Calu3 (cell line): ENCODE measurements at places on chromosomes 1 and 21. TPM values are rescaled to one million over a fixed set of nuclear protein-coding genes. Genes with fewer than 3 reads are reported as not detected.

Gene ATP5PB
- total RNA-seq, result 149 and 157 TPM in 2 replicates

Gene NGF
- total RNA-seq, result not detected in 2 replicates

DNA sequence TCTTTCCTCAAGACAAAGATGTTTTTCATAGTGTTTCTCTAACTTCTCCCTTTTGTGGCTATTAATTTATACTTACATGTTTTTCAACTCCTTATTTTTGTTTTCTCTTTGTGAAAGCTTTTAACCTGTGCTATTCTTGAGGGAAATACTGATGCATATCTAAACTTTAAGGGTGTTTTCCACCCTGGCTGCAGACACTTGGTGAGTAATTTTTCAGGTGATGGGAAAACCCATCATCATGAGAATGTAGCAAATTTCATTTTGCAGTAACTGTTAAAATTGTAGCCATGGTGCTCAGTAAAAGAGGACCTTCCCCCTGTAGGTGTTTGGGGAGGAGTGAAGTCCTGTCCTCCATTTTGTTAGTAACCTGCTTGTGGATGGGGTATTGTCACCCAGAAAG, 124.2 kb downstream of the LIPI start:
- no peaks in the 10 kb centered on the region for H3K4me1 ChIP-seq
- no peaks in the 10 kb centered on the region for H3K36me3 ChIP-seq
- DNase-seq, result no peak
- H3K27me3 ChIP-seq, result no peaks in the 10 kb centered on the region
- H3K4me3 ChIP-seq, result no peak overlapping the region
- no peak overlapping the region for H3K27ac ChIP-seq

Gene ATAD3C
- total RNA-seq, result 0.29 and 0.45 TPM in 2 replicates

Gene RHD
- not detected in 2 replicates for total RNA-seq

Gene PRRX1
- total RNA-seq, result 1.8 and 3.0 TPM in 2 replicates

GRCh38 chr1:226100436-226101391, 38.2 kb downstream of the H3-3A start:
- peaks cover 7% of the 10 kb centered on the region for H3K4me1 ChIP-seq
- H3K27ac ChIP-seq, result no peak overlapping the region
- H3K4me3 ChIP-seq, result peak overlapping the region; percentile 69
- DNase-seq, result peak; percentile 55

Gene DNASE2B
- not detected in 2 replicates for total RNA-seq

DNA sequence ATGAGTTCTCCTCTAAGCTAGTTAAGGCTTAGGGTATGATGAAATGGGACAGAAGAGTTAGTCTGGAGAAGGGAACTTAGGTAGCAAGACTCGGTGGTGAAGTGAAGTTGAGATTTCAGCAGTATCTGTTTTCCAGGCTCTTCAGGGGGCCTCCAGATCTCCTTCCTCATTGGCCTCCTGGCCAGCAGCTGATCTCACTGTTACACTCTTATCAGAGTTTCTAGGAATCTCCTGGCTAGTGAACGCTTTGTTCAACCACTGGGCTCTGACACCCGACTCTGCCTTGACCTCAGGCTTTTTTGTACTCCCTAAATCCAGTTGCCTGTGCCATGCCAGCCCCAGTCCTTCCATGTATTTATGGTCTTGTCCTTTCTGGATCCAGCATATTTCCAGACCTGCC, 311.0 kb downstream of the ASTN1 start:
- no peak overlapping the region for H3K4me3 ChIP-seq
- DNase-seq, result no peak
- no peaks in the 10 kb centered on the region for H3K36me3 ChIP-seq
- no peaks in the 10 kb centered on the region for H3K4me1 ChIP-seq
- peaks cover 78% of the 10 kb centered on the region for H3K27me3 ChIP-seq

DNA sequence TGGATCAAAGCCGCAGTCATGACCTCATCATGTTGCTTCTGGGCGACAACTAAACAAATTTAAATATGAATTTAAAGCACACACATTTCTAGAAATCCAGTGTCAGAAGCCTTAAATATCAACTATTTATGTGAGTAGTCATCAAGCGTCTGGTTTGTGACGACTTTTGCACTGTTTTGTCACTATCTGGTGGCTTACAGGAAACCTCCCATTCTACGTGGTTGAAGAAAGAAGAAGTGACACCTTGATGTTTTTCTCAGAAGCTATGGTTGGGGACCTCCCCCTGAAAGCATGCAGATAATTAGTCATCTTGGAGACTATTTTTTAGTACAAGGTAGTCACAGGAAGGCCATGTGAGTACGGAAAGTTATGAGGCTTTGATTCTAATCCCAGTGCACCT, 58.5 kb downstream of the TENT5C start:
- DNase-seq, result no peak
- H3K27me3 ChIP-seq, result peaks cover 25% of the 10 kb centered on the region

- peak overlapping the region; percentile 17 for H3K4me3 ChIP-seq
- H3K36me3 ChIP-seq, result peaks cover 23% of the 10 kb centered on the region
- H3K4me1 ChIP-seq, result peaks cover 8% of the 10 kb centered on the region
- DNase-seq, result peak; percentile 68
- H3K27me3 ChIP-seq, result no peaks in the 10 kb centered on the region
These were observed 36.6 kb upstream of the HMGN1 start for GRCh38 chr21:39385299-39386145.

Gene NBPF12
- total RNA-seq, result 7.8 and 9.5 TPM in 2 replicates

DNA sequence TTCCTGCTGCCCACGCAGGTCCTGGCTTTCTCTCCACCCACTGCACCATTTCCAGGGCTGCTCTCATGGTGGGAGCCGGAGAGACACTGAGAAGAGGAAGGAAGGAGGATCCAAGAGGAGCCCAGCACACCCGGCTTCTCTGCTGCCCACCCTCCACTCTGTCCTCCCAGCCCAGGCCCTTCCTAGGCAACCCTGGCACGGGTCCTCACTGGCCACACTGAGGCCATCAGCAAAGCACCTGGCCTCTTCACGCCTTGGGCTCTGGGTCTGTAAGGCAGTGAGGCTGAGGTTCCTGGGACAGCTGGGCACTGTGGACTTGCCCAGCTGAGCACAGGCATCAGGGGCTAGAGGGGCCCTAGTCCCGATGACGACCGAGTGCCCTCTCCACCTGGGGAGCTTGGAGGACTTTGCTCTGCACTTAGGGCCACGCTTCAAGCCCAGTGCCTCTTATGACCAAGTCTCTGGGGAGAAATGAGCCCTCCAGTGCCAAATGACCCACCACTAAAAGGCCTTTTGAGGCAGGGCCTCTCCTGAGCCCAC, 43.1 kb downstream of the PDE9A start:
- H3K36me3 ChIP-seq, result peaks cover 6% of the 10 kb centered on the region
- H3K27ac ChIP-seq, result no peak overlapping the region
- no peak overlapping the region for H3K4me3 ChIP-seq
- no peak for DNase-seq
- no peaks in the 10 kb centered on the region for H3K27me3 ChIP-seq
- no peaks in the 10 kb centered on the region for H3K4me1 ChIP-seq

- no peak overlapping the region for H3K27ac ChIP-seq
- H3K36me3 ChIP-seq, result peaks cover 3% of the 10 kb centered on the region
- no peaks in the 10 kb centered on the region for H3K27me3 ChIP-seq
- H3K4me1 ChIP-seq, result no peaks in the 10 kb centered on the region
These were observed 553 bp downstream of the TTF2 start for GRCh38 chr1:117060441-117061317.

- no peaks in the 10 kb centered on the region for H3K4me1 ChIP-seq
- H3K27ac ChIP-seq, result no peak overlapping the region
- H3K4me3 ChIP-seq, result no peak overlapping the region
- no peaks in the 10 kb centered on the region for H3K27me3 ChIP-seq
These were observed 120.7 kb upstream of the TMPRSS15 start for GRCh38 chr21:18524097-18524880.

Gene ALG14
- total RNA-seq, result 5.8 and 7.0 TPM in 2 replicates
